ENCODE measurements at places on chromosomes 3 and 15.

DNA sequence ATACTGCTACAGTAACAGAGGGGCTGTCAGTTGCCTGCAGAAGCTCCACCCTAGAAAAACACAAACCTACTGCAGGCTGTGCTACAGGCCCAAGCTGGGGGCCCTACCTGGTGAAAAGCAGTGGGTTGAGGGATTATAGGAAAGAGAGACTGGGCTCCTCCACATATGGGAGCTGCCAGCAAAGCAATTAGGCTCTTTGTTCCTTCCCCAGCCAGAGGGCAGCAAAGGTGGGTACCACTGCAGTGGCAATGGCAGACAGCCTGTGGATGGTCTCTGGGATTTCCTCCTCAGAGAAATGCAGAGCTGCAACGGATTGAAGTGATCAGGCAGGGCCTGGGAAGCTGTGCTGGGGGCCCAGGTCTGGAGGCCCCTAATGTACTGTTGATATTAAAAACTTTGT is 19.1 kb upstream of the DNAAF4 start:
- no peak for DNase-seq

GRCh38 chr3:43869491-43869890 is 178.8 kb downstream of the ABHD5 start:
- no peak for DNase-seq

DNA sequence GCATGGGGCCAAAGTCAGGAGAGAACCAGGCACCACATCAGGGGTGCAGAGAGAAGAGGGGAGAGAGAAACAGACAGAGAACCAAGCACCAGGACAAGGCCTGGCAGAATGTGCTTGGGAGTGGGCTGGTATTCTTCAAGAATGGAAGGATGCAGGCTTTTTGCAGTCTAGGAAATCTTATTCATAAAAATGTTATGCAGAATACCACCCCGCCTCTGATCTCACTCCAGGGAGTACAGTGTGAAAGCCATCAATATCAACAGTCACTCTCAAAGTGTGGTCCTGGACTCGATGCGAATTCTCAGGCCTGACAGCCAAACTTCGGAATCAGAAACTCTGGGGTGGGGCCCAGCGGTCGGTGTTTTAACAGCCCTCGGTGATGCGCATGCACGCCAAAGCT is 16.9 kb downstream of the NTRK3 start:
- DNase-seq = no peak

DNA sequence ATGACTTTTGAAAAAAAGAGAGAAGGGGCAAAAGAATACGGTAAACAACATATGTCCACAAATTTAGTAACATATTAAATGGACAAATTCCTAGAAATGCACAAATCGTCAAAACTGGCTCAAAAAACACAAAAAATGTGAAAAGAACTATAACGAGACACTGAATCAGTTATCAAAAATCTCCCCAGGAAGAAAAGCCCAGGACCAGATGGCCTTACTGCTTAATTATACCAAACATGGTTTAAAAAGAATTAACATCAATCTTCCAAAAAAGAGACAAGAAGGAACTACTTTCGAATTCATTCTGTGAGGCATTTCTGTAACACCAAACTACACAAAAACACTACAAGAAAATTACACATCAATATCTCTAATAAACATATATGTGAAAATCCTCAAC is 117.4 kb downstream of the STAG1 start:
- DNase-seq = no peak

GRCh38 chr3:66425576-66426114 is 75.2 kb downstream of the LRIG1 start:
- no peak for DNase-seq

- DNase-seq = no peak
Observed at GRCh38 chr3:45249391-45249790, 23.3 kb upstream of the TMEM158 start.

- DNase-seq = no peak
Observed at GRCh38 chr3:188158731-188159310, 4.9 kb downstream of the LPP start.

DNA sequence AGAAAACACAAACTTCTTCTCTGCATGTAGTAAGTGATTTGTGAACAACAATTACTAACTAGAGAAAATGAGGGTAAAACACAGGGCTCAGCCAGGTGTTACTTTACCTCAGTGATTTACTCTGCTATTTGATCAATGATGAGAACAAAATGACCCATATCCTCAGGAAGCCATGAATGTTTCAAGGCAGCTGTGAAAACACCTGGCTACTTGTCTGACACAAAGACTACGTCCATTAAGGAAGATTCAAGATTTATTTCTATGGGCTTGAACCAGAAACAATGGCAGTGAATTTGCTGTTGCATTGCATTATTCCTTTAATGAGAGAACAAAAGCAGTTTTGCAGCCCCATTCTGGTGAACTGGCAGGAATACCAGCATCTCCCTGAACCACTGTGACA is 374.6 kb upstream of the ARL6 start:
- no peak for DNase-seq

DNA sequence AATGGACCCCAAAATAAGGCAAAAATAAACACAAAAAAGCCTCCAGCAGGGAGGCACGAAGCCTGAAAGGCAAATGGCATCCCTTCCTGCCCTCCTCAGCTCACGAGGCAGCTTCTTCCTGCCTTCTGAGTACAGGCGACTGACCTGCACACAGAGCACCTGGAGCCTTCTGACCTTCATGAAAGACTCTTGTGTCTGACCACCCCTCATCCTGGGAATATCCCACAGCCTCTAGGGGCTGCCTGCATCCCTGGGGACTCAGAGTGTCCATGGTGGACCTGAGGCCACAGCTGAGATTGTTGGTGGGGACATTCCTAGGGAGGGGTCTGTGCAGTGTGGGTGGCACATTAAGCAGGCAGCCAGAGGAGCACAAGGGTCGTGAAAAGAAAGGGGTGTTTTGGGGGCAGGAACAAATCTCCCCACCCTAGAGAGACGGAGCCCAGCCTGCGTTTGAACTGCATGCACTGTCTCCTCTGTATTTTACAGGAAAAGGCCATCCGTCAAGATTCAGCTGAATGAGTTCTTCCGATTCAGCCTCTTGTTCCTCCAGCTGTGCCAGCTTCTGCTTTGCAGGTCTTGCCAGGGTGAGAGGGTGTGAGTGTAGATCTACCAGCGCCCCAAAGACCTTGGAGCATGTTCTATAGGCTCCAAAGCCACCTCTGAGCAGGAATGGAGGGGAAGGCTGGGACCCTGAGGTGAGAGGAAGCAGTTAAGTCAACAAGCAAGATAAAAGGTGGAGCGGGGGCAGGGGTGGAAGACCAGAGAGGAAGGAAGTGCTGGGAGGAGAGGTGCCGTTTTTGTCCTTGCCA is 80.4 kb upstream of the MEF2A start:
- DNase-seq = no peak

DNA sequence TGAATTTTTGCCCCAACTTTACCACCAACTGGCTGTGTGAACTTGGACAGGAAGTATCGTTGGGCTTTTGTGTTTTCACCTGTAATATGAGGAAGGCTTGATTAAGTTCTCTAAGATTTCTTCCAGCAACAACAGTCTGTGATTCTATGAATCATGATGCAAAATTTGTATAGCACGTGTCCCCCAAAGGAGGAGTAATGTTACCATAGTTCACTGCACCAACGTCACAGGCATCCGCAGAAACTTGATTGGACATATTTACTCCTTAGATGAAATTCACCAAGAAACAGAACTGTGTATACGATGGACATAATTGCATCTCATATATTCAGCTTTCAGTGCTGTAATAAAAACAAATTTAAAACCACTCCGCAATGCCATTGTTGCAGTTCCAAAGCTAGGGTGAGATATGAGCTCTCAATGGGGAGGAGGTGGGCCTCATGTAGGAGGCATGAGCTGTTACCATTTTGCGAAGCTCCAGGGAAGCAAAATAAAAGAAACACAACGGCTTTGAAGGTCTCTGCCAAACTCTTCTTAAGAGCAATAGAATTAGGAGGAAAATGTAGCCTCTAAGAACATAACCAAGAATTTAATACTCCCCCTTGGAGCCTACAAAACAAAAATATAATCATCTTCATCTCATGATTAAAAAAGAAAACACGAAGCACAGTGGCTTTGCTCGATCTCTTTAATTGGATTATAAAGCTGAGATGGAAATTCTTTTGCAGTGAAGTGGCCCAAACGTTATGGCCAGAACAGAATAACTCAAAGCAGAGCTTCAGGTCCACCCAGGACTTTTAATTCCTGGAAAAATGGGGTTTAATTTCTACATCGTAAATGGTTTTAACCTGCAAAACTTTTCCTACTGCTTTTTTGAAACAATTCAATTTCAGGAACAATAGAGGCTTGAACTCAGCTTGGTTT is 80.7 kb downstream of the CHST2 start:
- no peak for DNase-seq

GRCh38 chr3:37826502-37826901 is 35.2 kb upstream of the CTDSPL start:
- DNase-seq = no peak

GRCh38 chr3:89572261-89572660 is 464.8 kb downstream of the EPHA3 start:
- DNase-seq = no peak

DNA sequence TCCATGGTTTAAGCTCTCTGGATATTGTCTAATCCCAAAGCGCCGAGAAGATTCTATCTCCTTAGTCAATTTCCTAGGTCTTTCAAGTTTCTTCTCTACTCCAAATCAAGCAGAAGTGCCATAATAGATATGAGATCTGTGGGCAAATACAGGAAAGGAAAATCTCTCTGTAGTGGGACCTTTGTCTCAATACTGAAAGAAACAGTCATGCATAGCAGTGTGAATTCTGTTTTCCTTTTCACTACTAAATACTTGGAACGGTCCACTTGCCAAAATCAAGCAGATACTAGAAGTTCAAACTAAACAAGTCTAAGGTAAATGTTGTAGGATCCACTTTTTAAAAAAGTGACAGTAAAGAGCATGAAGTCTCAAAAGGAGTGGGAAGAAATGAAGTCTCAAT is 236.6 kb downstream of the ZMAT3 start:
- DNase-seq = no peak

GRCh38 chr3:133892541-133893231 is 3.0 kb downstream of the RAB6B start:
- DNase-seq = peak; percentile 57

GRCh38 chr3:171163101-171164066 is 136.9 kb upstream of the SLC2A2 start:
- no peak for DNase-seq

- no peak for DNase-seq
Observed at GRCh38 chr3:163953526-163953925, 1124.8 kb downstream of the SI start.

DNA sequence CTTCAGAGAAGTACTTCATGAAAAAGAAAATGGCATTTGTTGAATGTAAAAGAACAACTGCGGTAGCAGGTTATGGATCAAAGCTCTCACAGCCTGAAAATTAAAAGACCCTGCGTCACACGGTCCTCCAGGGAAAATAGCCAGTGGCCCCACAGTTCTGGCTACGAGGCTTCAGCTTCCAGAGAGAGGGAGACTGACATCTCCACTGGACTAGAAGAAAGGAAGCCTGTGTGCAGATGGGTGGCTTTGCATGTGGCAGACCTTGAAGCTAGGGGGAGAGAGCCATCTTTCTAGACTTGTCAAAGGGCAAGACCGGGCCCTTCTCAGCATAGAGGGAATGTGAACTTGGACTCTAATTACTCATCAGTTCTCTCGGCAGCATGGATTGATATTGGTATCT is 159.4 kb downstream of the SLCO3A1 start:
- DNase-seq = no peak

GRCh38 chr3:7504886-7505775 is 644.2 kb downstream of the GRM7 start:
- no peak for DNase-seq

- DNase-seq = no peak
Observed at GRCh38 chr3:6516694-6517093, 344.2 kb upstream of the GRM7 start.

DNA sequence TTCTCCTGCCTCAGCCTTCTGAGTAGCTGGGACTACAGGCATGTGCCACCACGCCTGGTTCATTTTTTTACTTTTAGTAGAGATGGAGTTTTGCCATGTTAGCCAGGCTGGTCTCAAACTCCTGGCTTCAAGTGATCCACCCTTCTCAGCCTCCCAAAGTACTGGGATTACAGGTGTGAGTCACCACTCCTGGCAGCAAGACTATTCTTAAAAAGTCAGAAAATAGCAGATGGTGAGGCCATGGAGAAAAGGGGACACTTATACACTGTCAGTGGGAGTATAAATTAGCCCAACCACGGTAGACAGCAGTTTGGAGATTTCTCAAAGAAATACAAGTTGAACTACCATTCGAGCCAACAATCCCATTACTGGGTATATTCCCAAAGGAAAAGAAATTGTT is 603.3 kb upstream of the TBL1XR1 start:
- no peak for DNase-seq
